ENCODE measurements at places on chromosomes 11 and 22.

DNA sequence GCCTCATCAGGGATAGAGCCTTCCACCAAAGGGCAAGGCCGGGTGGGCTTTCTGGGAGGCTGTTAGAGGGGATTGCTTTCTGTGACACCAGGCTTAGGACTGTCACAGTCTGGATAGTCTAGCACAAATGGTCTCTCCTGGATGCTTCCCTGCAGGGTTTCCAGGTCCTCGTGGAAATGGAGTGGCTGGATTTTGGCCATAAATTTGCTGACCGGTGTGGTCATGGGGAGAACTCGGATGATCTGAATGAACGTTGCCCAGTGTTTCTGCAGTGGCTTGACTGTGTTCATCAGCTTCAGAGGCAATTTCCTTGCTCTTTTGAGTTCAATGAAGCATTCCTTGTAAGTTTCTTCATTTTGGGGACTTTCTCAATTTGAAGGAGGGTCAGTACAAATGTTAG lies 67.1 kb upstream of the HORMAD2 start:
- DNase-seq: no peak

DNA sequence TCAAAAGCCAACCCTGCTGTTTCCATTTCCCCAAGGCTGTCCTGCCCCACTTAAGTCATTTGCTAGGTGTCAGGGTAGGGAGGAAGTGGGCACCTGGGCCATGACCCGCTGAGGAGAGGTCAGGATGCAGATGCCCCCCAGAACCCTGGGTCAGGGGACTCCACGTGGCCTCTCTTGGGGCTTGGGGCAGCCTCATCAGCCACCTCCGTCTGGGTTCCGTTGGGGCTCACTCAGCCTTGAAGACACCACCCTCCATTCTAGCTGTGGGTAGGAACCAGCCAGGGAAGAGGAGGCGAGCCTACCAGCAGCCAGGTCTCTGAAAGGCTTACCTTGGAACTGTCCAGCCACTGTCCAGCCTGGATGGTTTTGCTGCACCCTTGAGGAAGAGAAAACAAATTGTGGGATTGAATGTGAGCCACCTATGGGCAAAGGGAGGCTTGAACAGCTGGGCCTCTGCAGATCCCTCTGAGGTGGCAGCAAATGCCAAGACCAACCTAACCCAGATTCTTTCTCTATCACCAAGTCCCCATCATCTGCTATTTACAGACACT lies 2.5 kb downstream of the APOL4 start:
- no peak for DNase-seq

- DNase-seq: no peak
Observed at GRCh38 chr11:110217223-110217877, 79.1 kb downstream of the RDX start.

DNA sequence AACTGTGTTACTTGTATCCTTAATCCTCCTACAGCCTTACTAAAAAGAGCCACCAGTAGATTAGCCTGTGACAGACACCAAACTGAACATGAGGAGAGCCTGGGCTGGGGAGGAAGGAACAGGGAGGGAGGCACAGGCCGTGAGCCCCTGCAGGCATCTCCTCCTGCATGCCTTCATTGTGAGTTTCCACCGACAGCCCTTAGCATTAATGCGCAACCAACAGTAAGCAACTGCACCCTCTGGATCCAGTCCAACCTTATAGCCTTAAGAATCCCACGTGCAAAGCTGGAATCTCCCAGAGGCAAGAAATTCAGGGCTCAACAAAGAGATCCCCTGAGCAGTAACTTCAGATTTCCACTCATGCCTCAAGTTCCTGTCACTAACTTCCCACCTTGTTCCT lies 84.6 kb downstream of the ETS1 start:
- peak; percentile 96 for DNase-seq

DNA sequence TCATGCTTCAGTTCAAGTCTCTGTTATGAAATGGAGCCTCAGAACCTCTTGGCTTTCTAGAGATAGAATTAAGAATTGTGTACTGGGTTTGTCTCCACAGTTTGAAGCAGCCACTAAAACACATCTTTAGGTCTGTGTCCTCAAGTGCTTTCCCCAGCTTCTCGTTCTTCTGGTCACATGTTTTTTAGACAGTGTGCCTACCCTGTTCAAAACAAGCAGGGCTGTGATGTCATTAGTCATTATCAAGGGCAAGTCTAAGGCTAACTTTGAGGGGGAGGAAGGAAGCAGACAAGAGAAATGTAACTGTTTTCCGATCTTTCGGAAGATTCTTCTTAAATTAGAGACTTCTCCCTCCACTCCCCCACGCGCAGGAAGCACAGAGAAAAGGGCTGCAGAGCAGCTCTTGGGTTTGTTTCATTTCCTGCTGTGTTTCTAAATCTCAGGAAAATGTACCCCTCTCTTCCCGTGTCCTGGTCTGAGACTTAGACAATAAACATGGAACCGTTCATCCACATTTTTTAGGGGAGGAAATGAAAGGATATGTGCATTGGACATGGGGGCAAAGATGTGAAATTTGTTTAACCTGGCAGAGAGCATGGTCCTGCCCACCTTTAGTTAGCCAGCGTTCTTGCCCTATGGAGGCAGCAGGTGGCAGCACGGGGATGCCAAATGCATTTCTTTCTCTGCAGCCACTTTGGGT lies 3.1 kb downstream of the AKIP1 start:
- peak; percentile 72 for DNase-seq

GRCh38 chr11:100929377-100929776 lies 200.2 kb downstream of the PGR start:
- peak; percentile 66 for DNase-seq

GRCh38 chr11:111540937-111541253 lies 375 bp downstream of the LAYN start:
- no peak for DNase-seq

DNA sequence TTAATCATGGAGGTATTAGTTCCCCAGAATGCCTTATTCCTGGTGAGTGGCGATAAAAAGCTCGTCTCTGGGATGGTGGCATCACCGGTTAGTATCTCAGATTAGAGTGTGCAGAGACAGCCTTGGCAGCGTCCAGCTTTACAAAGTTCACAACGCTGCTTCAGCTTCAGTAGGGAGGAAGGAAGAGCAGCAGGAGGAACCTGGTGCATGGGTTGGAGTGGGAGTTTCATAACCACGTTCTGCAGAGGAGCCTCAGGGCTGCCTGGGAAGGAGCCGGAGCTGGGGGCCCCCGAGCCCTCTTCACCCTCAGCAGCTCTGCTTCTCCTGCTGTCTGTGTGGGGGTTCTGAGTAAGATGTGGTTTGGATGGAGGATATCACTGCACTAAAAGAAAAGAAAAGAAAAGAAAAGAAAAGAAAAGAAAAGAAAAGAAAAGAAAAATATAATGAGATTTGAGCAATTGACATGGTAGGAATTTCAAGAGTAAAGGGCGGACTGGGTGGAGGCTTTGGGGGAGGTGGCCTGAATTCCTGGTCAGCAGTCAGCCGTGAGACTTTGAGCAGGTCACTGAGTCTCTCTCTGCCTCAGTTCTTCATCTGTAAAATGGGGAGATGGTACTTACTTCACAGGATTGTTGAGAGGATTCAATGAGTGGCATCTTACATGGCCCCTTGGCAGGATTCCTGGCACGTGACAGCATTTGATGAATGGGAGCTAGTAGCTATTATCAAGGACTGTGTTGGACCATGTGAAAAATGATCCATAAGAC lies 6.5 kb downstream of the ASPHD2 start:
- peak; percentile 13 for DNase-seq

- no peak for DNase-seq
Observed at GRCh38 chr22:41127451-41127850, 35.1 kb downstream of the EP300 start.

GRCh38 chr11:84437071-84437980 lies 1151.2 kb upstream of the CCDC90B start:
- no peak for DNase-seq

DNA sequence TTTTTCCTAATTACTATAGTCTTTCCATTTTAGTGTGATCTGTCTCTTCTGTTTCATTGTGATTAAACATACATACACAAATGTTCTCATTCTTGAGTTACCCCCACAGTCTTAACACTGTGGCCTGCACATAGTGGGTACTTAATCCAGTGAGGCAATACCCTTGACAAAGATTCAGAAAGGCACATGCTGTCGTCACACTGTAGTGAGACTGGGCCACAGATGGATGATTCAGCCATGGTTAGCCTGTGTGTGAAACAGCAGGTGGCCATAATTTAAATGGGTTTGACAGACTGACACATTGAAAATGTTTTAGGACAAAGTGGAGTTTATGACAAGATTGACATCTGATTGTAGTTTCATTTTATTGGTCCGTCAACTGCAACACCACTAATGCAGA lies 313.1 kb downstream of the C11orf87 start:
- DNase-seq: no peak

GRCh38 chr11:9150926-9151325 lies 59.5 kb upstream of the SCUBE2 start:
- peak; percentile 41 for DNase-seq

GRCh38 chr22:27240298-27241075 lies 561.1 kb downstream of the MN1 start:
- DNase-seq: no peak

- DNase-seq: no peak
Observed at GRCh38 chr11:114050258-114050927, 9.1 kb upstream of the ZBTB16 start.

GRCh38 chr22:27766679-27767078 lies 34.9 kb downstream of the MN1 start:
- no peak for DNase-seq

GRCh38 chr11:4809246-4809645 lies 5.1 kb upstream of the OR52R1 start:
- DNase-seq: no peak

GRCh38 chr11:26665946-26666345 lies 55.9 kb downstream of the SLC5A12 start:
- no peak for DNase-seq

DNA sequence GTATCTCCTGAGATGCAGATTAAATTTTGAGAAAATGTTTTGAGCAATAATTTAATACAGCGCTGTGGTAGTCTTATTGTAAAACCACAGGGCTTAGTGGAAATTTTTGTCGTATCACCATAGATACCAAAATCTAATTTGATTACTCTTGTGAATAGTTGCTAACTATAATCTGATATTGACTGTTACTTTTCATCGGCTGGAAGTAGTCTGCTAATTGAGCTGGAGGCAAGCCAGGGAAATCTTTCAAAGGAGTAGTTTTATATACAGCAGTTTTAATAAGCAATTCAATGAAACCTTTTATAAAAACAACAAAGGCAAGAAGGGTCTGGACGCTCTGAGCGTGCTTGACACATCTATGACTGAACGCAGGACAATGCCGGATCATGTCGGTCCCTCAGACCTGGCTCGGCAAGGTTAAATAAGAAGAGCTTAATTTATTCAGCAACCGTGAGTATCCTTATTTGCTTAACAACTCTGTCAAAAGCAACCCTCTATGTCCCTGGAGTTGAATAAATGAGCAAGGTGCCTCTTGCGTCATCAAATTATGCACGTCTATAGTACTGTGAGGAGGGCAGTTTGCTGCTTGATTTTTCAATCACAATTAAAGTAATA lies 121.2 kb downstream of the NCAM1 start:
- no peak for DNase-seq

DNA sequence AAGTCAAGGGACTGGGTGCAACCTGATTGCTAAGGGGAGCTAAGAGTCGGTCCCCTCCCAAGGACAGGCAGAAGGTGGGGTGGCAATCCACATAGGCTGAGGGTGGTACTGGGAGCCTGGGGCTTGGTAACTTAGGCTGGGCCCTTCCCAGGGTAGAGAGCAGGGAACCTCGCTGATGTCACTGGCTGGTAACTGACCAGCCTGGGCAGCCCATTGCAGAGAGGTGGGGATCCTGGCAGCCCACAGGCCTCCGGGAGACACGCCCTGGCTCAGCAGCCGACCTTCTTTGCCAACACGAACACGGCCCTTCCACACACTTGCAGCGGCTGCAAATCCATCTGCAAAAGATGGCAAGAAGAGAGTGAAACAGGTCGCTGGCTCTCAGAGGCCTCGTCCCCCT lies 25.4 kb downstream of the A4GALT start:
- DNase-seq: no peak

DNA sequence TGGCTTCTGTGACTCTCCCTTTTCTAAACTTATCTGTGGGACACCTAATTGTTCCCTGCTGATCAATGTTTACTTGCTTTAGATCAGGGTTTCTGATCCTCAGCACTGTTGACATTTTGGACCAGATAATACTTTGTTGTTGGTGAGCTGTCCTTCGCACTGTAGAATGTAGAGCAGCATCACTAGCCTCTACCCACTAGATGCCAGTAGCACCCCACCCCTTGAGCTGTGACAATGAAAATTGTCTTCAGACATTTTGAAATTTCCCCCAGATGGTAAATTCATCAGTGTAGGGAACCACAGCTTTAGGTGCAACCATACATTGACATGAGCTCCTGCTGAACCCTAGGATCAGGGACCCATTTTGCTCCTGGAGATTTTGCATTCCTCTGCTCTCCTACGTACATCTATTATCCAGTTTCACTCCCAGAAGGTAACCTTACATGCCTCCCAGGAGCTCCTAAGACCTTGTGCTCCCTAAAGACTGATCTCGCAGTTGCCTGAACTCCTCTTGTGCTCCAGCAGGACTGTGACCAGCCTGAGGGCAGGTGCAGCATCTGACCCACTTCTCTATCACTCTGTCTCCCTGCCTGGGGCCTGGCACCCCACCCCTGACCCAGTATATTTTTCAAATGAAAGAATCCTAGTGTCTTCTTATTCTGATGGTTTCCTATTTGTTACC lies 107.8 kb downstream of the FAR1 start:
- no peak for DNase-seq

DNA sequence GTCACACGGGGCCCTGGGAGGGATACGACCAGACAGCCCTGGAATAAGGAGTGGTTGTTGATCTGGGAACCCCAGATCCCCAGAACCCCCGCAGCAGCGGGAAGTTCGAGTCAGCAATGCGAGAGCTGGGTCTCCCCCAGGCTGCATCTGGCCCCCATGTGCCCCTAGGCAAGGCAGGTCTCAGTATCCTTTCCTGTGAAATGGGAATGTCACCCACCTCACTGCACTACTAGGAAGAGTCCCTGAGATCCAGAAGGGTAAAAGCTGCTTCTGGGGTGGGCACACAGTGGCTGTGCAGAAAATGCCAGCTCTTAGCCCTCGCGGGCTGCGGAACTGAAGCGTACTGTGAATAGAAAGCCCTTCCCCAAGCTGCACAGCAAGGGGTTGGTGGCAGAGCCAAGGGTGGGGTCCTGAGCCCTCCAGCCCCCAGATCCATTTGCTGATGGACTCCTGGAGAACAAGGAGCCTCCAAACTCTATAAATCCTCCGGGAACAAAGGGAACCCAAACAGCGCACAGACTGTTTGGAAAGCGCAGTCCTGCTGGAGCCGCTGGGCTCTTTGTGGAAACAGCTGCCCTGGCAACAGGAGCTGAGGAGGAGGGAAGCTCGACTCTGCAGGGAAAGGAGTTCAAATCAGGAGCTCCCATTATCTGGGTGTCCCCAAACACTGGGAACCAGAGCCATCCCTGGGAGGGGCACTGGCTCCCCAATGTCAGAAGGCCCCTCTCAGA lies 68.2 kb upstream of the SHISAL1 start:
- DNase-seq: no peak

- DNase-seq: peak; percentile 100
Observed at GRCh38 chr11:64241241-64241490, 271 bp downstream of the FKBP2 start.

DNA sequence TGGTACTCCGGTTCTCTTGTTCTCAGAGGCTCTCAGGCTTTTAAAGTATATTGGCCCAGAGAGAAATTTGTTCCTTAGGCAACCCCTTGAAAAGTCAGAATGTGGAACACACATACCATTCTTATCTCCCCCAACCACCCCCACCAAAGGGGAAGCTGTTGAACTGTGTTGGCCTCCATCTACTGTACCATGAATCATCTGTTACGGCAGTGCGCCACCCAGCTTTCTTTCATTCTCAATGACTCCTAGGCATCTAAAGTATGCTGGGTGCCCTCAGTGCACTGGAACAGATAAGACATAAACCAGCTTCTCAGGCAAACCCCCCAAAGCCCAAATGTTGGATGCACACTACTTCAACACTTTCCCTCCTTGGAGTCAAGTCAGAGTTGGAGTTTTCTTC lies 696.2 kb upstream of the TENM4 start:
- peak; percentile 54 for DNase-seq
